ENCODE measurements at places on chromosomes 6 and 20.
A peak's percentile ranks its signal among the peaks of the same experiment; 100 is the strongest.

DNA sequence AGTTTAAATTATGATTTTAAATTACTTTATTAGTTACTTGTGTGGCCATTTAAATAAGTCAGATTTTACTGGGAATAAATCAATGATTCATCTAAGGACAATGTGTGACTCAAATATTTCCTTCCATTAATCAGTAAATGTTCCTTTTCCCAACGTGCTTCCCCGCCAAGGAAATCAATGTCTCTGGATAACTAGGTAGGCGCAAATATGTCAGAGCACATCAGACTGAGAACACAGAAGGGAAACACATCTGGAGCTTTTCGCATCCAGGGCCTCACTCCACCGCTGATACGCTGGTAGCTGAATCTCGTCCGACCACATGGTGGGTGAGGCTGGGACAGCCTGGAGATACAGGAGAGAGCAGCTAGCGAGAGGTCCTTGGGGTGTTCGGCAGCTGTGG, 56.4 kb upstream of the RPS6KA2 start:
- no peak for DNase-seq

DNA sequence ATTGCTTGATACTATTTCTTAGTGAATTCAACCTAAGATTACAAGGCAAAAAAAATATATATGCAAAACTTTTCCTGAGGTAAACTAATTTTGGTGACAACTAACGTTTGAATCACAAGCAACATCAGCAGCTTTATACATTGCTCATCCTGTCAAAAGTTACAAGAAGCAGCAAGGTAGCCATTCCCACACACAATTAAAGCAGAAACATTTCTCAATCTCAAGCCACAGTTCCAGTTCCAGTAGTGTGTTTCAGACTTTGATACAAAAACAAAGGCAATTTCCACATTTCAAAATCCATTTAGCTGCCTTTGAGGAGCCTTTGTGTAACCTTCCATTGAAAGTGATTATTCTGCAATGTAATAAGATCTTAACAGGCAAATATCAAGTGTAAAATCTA, 191.0 kb downstream of the WDR27 start:
- no peak for DNase-seq

- DNase-seq: no peak
These were observed 28.5 kb upstream of the BPIFA2 start for GRCh38 chr20:33139467-33139866.

DNA sequence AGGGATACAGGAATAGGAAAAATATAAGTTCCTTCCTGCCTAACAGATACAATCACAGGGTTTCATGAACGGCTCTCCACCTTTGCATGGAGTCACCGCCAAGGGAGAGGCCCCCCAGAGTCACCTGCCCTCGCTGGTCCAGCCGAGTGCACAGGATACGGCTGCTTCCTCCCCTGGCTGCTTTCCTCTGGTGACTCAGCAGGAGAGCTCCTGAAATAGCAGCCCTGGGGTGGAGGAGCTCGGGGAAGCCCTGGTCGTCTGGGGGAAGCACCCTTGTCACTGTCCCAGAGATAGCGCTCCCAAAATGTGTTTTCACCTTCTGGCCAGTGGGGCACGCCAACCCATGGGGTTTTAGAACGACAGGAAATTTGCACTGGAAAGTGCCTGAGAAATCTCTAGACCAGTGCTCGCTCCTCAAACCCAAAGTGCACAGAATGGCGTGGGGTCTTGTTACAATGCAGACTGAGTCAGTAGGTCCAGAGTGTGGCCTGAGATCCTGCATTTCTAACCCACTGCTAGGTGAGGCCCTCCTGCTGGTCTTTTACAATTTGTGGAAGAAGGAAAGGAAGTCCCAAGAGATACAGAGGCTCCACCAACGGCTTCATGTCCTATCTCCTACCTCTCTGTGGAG, 35.9 kb upstream of the FAM50B start:
- peak; percentile 58 for DNase-seq

DNA sequence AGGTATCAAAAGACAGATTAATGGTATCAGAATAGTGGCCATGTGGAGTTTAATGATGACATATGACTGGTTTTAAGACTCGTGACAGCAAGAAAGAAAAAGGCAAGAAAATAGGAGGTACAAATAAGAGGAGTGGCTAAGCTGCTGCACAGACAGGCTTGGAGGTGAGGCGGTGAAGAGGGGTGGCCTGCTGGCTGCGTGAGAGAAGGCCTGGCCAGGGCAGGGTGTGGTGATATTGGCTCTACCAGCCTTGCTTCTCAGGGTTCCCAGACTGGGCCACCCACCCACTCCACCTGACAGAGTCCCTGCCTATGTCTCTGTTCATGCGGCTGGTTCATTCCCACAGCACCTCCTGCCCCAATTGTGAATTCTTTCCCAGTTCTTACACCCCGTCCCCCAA, 106.7 kb downstream of the FOXC1 start:
- DNase-seq: no peak

DNA sequence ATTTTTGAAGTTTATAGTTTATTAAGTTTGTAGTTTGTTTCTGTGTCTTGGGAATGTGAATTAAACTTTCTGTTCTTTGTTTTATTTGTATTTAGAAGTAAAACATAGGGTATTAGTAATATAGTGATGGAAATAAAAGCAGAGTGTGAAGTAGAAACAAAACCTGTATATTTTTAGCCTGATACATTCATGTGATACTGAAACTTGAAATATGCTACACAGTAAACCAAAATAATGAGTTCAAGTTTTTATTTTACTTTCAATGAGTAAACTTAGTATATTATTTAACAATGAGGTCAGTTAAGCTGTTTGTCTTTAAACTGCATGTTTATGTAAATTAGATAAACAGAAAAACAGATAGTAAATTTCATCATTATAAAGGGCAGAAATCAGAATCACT, 1592.6 kb downstream of the GRIK2 start:
- no peak for DNase-seq

GRCh38 chr20:59850018-59850641, 83.3 kb downstream of the SYCP2 start:
- DNase-seq: no peak

- DNase-seq: no peak
These were observed 12.2 kb downstream of the ZNF831 start for GRCh38 chr20:59175861-59176260.
